ENCODE measurements at places on chromosomes 5 and 9. TPM values are rescaled to one million over a fixed set of nuclear protein-coding genes. Genes with fewer than 3 reads are reported as not detected.

Gene GLE1
- total RNA-seq, result 27.1 TPM

- no peak for DNase-seq
Observed at GRCh38 chr5:1322036-1322900, 22.6 kb downstream of the CLPTM1L start.

DNA sequence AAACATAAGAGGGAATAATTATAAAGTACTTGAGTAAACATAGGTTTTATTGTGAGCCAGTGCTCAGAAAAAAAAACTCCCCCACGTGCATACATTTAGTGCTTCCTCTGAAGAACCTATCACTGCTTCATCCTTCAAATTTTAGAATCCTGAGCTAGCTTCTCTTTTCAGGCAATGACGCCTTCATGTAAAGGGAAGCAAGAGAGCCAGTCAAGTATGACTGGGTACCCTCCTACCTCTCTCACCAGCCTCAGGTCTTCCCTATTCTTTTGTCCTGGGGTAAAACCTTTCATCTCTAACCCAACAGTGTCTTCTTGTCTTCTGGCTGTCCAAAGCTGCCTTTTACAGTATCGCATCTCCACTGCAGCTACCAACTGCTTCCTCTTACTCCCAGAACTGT, 32.0 kb downstream of the PLPP1 start:
- no peak for DNase-seq

DNA sequence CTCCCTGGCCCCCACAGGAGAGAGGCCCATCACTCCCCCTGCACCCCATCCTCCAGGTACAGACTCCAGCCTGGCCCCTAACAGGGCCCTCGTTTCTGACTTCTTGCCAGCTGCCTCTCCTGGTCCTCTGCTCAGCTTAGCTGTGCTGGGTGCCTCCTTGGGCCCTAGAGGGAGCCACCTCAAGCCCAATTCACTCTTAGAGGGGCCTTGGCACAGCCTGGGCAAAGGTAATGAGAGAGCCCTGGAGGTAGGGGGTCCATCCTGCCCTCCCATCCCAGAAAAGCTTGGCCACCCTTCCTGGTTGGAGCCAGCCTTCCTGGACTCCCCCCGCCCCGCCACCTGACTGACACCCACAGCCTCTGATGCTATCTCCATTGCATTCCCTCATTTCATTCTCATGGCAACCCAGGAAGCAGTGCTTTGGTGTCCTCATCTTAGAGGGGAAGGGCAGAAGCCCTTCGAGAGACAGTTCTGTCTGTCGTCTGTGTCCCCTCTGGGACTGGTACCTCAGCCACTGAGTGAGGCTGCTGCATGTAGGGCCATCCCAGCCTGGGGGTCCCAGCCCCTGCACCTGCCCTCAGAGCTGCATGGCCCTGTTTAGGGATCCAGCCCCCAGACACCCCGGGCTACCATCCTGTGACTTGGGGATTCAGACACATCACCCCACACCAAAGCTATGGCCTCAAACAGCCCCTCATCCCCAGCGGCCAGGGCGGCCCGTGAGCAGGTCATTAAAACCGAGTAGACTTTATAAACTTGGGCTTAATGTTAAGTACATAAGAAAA, 95.5 kb downstream of the BARX1 start:
- no peak for DNase-seq
